ENCODE measurements at places on chromosomes 7 and 10.

DNA sequence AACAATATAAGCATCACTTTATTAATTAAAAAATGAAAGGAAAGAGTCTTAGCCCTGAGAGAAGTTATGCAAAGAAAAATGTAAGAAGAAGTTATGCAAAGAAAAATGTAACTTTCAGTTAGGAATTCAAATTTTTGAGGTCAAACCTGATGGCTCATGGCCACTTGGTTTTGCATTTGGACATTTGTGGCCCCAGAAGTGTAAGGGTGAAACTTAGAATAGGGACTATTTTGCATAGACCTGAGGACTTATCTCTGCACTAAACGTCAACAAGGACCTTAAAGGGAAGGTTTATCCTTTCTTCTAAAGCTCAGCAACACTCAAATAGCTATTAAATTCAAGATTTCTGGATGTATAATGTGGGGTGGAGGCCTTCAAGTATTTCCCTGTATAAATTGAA is 724.5 kb upstream of the POT1 start:
- DNase-seq = no peak

- DNase-seq = peak; percentile 65
These were observed 122.9 kb downstream of the RALA start for GRCh38 chr7:39746103-39746819.

- DNase-seq = peak; percentile 17
These were observed 11.7 kb downstream of the EPHB6 start for GRCh38 chr7:142866361-142867096.

DNA sequence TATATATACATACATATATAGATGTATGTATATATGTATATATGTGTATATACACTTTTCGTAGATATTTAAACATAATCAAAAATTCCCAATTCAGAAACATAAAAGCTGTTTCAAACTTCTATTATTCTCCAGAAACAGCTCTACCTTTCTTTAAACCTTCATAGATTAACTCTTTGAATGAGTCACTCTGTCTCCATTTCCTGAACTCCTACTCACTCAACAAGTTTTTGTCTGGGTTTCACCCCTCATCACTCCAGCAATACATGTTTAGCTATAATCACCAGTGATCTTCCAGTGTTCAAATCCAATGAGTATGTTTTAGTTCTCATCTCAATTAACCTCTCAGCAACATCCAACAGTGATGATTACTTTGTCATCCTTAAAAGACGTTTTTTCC is 9.6 kb downstream of the DGKB start:
- DNase-seq = no peak

DNA sequence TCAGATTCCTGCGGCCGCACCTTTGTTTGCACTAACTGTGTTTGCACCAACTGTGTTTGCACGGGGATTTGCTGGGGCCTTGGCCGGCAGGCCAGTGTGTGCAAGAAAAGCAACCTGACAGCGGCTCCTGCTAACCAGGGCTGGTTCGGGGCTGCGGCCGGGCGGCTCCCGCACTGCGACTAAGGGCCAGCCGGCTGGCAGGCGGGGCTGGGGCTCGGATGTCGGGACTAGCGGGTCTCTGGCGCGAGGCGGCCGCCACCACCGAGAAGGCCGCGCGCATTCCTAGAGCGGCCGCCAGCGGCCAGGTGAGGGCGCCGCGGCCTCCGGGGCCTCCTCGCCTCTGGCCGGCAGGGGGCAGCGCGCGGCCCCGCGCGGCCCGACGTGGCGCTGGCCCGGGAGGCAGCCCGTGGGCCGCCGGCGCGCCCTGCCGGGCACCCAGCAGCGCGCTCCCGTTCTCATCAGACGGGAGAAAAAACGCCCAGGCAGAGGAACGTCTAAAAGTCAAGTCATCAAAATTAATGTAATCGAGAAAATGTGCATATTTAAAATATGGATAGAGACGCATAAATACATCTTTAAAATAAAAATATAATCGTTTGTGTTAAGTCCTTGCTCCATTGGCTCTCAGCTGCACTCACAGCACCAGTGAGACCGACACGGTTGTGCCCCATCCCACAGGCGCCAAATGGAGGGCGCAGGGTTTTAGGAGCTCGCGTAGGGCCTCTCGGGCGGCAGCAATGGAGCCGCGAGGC is 38.5 kb downstream of the ZNF777 start:
- DNase-seq = peak; percentile 79

DNA sequence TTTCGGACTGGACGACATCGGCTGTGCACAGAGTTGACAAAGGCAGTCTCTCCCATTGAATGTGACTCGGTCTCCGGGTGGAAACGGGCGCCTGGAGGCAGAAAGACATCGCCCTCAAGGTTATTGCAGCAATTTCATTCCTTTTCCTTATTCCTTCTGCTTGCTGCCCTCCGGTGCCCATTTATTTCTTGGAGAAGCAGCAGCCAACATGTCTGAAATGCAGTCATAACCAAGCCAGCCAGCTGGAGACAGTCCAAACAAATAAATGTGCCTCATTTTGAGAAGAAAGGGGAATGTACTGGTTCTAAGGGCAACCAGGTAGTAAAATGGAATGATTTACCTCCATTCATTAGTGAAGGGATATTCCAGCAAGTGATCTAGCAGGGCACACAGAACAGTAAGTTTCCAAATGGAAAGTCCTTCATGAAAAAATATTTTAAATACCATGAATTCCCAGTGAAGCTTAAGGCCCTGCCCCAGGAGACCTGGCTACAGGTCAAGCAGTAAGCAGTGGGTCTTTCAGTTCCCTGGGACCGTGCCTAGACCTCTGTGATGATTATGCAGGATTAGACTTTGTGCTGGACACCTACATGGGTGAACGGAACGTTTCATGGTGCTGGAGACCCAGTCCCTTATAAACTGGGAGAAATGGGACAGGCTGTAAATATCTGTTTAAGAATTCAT is 86.6 kb downstream of the ABLIM1 start:
- no peak for DNase-seq

DNA sequence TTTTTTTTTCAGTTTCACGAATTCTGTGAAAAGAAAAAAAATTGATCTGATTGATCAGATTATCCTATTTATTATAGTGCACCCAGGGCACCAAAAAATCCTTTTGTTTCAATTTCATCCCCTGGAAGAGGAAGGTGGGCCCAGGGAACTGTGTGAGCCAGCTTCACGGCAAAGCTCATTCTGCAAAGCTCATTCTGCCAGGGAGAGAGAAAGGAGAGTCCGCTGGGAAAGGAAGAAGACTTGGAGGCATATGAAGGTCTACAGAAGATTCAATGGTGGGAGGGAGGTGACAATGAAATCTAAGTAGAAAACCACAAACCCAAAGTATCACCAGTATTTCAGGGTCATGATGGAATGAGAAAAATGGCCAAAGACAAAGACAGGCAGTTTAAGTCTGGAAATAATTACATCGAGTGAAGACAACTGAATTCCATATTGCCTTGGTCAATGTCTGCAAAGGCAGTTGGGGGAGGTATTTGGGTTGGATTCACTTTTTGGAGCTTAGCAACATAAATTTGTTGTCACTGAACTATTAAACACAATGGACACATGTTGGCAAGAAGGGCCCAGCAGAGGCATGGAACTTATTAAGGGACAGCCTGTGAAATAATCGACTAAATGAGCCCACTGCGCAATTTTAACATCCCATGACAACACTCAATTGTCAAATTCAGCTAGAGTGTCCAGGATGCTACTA is 587.8 kb upstream of the MKI67 start:
- no peak for DNase-seq

GRCh38 chr7:128861957-128862570 is 592 bp upstream of the ATP6V1F start:
- DNase-seq = no peak

DNA sequence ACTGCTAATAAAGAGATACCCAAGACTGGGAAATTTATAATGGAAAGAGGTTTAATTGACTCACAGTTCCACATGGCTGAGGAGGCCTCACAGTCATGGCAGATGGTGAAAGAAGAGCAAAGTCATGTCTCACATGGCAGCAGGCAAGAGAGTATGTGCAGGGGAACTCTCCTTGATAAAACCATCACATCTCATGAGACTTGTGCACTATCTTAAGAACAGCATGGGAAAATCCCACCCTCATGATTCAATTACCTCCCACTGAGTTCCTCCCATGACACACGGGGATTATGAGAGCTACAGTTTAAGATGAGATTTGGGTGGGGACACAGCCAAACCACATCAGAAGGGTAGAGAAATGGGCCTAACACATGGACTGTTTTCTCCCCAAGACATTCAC is 156.3 kb downstream of the CCDC71L start:
- DNase-seq = peak; percentile 29

DNA sequence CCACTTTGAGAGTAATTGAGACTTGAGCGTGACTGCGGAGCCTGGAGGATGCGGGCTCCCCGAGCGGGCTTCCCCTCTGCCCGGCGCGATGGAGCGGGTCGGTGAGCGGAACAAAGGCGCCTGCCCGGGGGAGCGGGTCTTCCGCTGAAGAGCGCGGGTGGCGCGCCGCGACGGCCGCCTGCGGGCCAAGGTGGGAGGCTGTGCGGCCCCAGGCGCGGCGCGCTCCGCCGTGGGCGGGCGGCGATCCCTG is at the start of gene GALNT17:
GALNT17 (plus strand) TSS at position 18 of the 250 bp plus-strand sequence.
- no peak for DNase-seq
